Stimulated activated CD4-positive, alpha-beta T cell treated with anti-CD3 and anti-CD28 coated beads, Interleukin-12 subunit alpha, Interleukin-12 subunit beta, amount 100 ng/mL, for 48 hours (primary cell): ENCODE measurements at places on chromosomes 3 and 15.

DNA sequence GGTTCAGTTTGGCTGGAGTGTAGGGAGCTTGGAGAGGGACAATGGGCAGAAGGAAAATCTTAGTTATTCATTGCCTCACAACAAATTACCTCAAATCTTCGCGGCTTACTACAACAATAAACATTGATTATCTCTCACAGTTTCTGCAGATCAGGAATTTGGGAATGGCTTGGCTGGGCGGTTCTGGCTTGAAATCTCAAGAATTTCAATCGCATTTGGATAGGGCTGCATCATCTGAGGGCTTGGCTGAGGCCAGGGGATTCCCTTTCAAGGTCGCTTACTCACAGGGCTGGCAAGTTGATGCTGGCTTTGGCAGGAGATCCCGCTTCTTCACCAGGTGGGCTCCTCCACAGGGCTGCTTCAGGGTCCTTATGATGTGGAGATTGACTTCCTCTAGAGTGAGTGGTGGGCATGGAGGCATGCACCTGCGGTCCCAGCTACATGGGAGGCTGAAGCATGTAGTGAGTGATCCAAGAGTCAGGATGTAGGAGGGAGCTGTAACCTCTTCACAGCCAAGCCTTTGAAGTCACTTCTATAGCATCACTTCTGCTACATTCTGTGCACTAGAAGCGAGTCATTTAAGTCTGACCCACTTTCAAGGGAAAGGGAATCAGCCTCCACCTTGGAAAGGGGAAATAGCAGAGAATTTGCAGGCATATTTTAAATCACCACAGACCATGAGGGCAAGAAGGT, 63.1 kb downstream of the CDC25A start:
- no peak for DNase-seq

DNA sequence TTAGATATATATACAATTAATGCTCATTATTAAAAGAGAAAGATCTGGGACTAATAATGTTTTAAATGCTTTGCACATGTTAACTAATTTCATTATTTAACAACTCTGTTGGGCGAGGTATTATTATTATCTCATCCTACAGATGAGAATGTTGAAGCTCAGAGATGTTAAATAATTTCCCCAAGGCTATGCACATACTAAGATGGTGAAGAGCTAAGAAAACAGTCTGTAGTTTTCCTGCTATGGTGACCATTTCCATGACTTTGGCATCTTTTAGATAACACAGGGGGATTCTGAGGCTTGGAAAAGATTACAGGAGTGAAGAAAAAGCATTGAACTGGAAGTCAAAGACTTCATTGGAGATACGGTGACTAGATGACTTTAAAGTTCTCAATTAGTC, 226.7 kb downstream of the ZMAT3 start:
- DNase-seq, result no peak

DNA sequence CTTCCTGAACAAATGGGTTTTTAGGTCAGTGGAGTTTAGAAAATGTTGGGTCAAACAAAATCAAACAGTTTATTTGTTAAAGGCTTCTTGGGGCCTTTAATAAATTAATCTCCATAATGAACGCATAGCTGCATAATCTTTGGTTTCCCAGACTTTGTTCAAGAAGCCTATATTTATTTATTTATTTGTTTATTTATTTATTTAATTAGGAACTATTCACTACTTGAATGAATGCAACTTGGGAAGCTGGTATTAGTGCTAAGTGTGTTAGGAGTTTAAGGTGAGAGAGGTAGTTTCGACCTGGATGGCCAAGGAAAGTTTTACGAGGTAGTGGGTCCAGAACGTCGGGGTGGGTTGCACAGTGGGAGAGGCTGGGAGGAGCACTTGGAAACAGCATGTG, 281.9 kb upstream of the C2CD4B start:
- no peak for DNase-seq

GRCh38 chr3:41188306-41188705, 11.0 kb upstream of the CTNNB1 start:
- DNase-seq, result peak; percentile 24

DNA sequence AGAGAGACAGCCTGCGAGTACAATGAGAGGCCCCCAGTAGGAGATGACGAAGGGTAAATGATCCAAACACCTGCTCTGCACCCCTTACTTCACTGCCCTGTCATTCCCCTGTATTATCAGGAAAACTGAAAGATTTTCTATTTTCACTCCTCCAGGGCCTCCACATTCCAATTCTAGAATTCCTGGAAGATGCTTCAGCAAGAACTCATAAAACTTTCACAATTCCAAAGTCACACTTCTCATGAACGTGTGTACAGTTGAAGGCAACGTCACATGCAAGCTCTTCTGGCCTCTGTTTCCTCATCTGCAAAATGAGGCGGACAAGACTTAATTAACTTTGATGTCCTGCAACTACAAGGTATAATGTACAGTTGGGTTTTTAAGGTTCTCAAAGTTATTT, 62.8 kb upstream of the SPATA12 start:
- no peak for DNase-seq

DNA sequence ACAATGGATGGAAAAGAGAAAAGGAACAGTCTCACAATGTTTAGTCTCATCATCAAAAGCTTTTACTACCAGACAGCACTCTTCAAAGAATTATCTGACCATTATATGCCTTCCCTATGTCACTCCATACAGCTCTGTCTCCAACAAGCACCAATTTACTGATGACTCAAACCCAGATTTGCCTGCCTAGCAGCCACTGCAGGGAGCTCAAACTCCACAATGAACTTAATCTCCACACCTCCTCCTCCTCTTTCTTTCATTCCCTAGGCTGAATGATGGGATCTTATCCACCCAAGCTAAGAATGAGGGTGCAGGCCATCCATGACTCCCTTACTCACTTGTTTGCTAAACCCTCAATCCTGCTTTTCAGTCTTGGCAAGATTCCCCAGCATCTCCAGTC, 45.5 kb downstream of the NBEAL2 start:
- no peak for DNase-seq

DNA sequence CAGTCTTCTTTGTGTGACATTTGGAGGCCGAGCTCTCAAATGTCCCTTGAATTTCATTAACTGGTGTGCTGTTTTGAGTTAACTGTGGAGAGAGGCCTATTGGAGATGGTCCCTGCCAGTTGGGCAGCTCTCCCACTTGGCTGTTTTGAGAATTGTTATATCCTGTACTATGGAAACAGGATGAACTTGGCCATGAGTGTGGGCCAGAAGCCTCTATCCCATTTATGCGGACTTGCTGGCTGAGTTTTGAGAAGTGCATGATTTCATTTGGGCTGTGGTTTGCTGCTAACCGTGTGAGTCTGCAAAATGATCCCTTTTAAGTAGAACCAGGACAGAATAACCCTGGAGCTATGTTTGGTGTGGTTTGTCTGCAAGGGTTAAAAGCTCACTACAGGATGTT, 366.0 kb downstream of the PTPRG start:
- DNase-seq, result no peak

DNA sequence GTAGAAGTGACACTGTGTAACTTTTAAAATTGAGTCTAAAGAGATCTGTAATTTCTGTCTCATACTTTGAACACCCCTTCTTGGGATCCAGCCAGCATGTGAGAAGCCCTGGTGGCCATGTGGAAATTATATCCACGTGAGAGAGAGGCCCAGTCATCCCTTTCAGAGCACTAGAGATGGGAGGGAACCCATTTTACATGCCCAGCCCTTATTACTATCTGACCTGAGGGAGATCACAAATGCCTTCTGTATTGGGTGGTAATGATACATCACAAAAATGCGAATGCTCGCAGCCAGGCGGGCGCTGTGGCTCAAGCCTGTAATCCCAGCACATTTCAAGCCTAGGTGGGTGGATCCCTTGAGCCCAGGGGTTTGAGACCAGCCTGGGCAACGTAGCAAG, 27.3 kb upstream of the TRAK1 start:
- DNase-seq, result no peak
